ENCODE measurements at places on chromosomes 5 and 9.

- DNase-seq = peak; percentile 82
Measured at GRCh38 chr5:139658928-139659667, 10.9 kb downstream of the CXXC5 start.

- DNase-seq = no peak
Measured at GRCh38 chr5:25285136-25285535, 640.4 kb upstream of the CDH10 start.

DNA sequence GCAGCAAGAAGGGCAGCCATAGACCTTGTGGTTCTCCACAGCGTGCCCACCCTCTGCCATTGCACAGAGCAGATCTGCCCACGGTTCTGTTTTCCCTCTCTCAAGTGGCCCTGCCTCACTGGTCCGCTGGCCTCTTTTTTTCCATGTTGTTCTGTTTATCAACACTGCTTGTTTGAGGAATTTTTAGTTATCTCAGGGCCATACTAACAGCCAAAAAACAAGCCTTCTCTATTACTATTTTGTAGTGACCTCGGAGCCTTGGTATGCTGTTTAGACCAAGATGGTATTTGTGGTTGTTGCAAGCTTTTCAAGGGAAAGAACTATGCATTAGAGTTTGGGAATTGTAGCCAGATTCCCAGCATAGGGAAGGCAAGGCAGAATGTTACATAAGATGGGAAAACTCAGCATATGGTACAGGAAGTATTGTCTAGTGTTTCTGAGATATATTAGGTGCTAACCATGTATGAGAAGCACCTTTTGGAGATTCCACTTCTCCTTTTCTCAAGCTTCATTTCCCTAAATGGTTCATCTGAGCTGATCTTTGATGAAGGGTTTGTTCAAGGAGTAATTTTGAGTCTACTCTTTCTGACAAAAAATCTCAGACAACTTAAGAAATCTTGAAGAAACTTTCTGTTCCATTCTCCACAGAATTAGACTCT lies 54.3 kb downstream of the NUP214 start:
- DNase-seq = peak; percentile 78

DNA sequence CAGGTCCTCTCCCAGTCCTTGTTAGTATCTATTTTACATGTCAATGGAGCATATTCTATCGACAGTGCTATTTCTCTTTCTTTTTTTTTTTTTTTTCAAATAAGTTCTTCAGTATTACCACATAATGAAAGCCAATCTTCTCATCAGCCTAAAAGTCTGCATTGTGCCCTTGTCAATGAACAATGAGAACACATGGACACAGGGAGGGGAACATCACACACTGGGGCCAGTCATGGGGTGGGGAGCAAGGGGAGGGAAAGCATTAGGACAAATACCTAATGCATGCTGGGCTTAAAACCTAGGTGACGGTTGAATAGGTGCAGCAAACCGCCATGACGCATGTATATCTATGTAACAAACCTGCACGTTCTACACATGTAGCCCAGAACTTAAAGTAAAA lies 47.7 kb upstream of the TEX48 start:
- no peak for DNase-seq

GRCh38 chr5:178489271-178489976 lies 100.8 kb downstream of the COL23A1 start:
- DNase-seq = no peak

DNA sequence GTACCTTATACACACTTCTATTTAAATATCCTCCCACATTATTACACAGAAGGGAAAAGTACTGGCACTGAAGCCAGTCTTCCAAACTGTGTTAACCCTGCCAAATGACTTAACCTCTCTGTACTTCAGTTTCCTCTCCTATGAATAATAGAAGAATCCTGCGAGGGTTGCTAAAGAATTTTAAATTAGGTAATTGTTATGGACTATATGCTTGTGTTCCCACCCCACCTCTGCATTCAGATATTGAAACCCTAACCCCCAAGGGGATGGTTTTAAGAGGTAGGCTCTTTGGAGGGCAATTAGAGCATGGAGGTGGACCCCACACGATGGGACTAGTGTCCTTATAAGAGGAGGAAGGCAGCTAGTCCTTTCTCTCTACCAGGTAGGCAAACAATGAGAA lies 72.7 kb downstream of the TTLL11 start:
- DNase-seq = no peak

DNA sequence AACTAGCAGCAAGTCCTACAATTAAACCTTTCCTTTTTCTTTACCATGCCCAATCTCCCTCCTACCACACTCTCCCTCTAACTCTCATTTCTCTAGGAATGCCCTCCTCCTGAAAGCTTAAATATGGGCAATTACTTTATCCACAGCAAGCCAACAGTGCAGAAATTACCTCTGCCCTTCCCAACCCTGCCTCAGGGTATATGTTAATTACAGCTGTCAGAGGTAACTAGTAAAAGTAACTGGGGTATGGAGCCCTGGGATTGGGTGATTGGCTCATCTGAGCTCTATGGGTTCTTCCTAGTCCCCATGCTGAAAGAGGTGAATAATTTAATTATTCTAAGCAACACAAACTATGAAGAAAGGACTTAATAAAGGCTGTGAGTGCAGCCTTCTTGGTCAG lies 478.9 kb upstream of the NMUR2 start:
- no peak for DNase-seq

GRCh38 chr9:91882627-91883026 lies 67.4 kb downstream of the ROR2 start:
- DNase-seq = no peak

GRCh38 chr9:137161558-137162486 lies 8.0 kb downstream of the LRRC26 start:
- DNase-seq = no peak

- peak; percentile 85 for DNase-seq
Measured at GRCh38 chr9:133990366-133991213, 1.5 kb downstream of the VAV2 start.

GRCh38 chr5:624951-625230 lies 12.8 kb downstream of the CEP72 start:
- DNase-seq = no peak

- peak; percentile 74 for DNase-seq
Measured at GRCh38 chr5:54807421-54807820, 178.0 kb downstream of the ESM1 start.

DNA sequence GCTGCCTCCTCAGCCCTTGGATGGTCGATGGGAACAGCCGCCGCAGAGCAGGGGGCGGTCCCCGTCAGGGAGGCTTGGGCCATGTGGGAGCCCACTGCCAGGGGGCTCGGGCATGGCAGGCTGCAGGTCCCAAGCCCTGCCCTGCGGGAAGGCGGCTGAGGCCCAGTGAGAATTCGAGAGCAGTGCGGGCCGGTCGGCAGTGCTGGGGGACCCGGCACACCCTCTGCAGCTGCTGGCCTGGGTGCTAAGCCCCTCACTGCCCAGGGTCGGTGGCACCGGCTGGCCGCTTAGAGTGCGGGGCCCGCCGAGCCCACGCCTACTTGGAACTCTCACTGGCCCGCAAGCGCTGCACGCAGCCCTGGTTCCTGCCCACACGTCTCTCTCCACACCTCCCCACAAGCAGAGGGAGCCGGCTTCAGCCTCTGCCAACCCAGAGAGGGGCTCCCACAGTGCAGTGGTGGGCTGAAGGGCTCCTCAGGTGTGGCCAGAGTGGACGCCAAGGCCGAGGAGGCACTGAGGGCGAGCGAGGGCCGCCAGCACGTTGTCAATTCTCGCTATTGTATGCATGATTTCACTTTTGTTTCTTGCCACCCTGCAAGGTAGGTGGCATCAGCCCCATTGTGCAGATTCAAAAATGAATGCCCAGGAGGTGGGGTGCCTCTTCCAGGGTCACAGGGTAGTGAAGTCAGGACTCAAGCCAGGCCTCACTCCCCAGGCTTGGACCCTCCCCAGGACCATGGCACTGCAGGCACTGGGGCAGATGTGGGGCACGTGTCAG lies 48.6 kb downstream of the COL15A1 start:
- DNase-seq = no peak

- DNase-seq = no peak
Measured at GRCh38 chr5:19492861-19493260, 495.1 kb downstream of the CDH18 start.

GRCh38 chr5:73497497-73498056 lies 665 bp upstream of the BTF3 start:
- DNase-seq = no peak

DNA sequence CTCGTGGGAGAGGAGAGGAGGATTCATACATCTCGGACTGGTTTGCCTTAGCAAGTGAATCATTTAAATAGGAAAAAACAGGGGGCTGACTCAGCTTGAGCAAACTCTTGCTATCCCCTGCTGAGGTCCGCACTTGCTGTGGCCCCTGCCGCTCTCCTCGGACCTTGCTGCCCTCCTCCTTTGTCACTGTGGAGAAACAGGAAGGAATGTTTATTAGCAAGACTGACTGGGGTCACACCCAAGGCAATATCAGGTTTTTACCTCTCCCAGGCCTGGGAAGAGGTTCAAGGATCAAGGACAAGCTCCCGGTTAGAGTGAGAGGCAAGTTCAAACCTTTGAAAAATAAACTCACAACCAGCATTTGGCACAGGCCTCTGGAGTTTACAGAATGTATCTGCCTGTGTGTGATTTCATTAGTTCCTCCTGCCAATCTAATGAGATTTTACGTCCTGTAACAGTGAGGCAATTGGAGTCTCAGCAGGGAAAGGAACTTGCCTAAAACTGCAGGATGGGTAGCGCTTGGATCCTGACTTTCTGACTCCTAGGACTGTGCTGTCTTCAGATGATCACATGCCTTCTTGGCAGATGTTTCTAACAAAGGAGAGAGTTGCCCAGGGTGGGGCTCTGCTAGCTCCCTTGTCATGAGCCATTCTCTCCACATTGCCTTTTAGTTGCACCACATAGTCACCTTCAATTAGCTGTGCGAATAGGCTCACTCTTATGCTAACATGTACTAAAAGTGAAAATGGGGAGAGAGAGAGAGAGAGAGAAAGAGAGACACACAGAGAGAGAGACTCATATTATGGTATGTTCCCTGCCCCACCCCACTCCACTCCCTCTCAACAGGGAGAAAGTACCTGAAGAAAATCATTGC lies 108.6 kb upstream of the CDKN2B start:
- peak; percentile 14 for DNase-seq

- peak; percentile 92 for DNase-seq
Measured at GRCh38 chr5:177113566-177114424, 19.8 kb upstream of the NSD1 start.

- DNase-seq = no peak
Measured at GRCh38 chr5:23591250-23591649, 83.8 kb downstream of the PRDM9 start.

DNA sequence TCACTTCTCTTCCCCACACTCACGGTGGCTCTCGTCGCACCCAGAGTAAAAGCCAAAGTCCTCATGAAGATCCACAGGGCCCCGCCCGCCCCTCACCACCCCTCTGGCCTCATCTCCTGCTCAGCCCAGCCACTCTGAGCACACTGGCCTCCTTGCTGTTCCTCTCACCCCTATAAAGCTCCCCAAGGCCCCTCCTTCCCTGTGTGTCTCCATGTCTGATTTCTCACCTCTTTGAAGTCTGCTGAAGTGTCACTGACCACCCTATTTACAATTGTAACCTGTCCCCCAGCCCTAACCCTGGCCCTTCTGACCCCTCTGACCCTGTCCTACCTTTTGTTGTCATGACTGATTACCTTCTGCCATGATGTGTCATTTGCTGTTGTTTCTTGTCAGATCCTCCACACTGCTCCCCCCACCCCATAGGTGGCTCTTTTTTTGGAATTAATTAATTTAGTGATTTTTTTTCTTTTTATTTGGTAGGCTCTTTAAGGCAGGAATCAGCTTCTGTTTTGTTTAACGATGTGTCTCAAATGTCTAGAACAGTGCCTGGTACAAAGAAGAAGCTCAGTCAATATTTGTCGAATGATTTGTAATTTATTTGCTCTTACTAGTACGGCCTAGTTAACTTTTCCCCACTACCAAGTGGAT lies 90.2 kb downstream of the IQGAP2 start:
- DNase-seq = no peak

All from GM03348 (cell line).